ENCODE measurements at places on chromosomes 16 and 17. TPM values are rescaled to one million over a fixed set of nuclear protein-coding genes. Genes with fewer than 3 reads are reported as not detected.

GRCh38 chr17:32801641-32802040, 75.3 kb downstream of the MYO1D start:
- DNase-seq = no peak

GRCh38 chr16:72927199-72928089, 120.5 kb downstream of the ZFHX3 start:
- DNase-seq = peak; percentile 62

DNA sequence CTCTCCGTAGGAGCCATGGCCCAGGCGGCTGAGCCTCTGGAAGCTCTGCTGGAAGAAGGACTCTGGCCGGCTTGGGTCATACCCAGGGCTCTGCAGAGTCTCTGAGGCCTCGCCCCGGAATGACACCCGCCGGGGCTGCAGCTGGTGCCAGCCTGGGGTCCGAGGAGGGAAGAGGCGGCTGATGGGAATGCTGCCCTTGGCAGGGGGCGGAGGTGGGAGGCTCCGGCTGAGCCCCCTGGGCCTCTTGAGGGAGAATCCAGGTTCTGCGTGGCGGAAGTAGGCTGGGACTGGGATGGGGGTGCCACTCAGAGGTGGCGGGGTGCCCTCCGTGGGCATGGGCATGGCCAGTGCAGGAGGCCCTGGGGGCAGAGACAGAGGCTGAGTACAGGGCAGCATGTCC, 3.6 kb downstream of the PKMYT1 start:
- no peak for DNase-seq

GRCh38 chr17:66437476-66438026, 135.1 kb downstream of the PRKCA start:
- DNase-seq = no peak

DNA sequence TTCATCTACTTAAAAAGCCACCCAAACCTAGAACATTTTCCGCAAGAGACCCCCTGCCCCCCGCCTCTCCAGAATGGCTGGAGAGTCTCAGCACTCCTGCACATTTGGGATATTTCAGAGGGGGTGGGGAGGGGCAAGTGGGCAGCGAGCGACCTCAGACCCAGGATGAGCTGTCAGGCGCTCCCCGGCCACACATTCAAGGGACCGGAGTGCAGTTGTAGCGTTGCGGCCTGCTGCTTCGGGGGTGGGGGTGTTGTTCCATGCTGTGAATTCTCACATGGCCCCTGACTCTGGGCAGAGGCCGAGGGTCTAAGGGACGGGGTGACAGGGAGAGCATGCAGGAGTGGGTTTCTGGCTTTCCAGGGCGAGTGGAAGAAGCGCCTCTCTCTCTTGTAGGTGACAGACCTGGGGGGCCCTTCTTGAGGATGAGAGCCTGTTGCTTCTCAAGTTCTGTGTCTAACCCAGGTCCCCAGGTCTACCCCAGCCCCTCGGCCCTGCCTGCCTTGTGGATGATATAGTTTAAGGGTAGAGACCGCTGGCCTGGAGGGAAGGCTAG, 231.2 kb downstream of the SEC14L1 start:
- DNase-seq = no peak

DNA sequence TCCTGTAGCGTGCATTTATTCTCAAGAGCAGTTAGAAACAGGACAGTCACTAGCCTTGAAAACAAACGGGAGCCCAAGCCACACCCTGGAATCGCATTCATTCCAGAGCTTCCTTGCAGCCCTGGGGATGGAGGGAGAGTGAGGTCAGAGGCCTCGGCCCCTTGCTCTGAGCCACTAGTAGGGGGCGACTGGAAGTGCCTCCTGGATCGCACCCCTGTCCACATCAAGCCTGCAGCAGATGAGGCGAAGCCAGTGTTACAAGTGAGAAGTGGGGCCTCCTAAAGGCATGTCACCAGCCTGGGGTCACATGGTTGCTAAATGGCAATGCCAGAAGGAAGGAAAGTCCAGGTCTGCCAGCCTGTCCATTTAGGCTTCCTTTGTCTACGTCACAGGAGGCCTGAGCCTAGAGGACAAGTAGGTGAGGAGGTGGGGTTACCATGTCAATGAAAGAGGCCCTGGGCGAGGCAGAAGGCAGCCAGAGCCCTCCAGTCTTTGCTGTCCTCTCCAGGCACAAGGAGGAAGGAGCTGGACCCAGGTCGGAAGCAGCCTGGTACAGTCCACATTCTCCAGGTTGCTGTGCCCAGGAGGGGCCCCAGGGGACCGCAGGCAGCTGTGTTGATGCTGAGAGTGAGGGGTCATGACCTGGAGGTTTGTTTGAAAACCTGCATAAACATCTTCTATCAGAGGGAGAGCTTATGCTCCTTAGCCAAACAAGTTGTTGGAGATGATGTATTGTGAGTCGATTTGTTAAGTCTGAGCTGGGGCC, 3.0 kb upstream of the RCVRN start:
- no peak for DNase-seq

GRCh38 chr17:59277031-59277430, 54.4 kb upstream of the YPEL2 start:
- DNase-seq = no peak

DNA sequence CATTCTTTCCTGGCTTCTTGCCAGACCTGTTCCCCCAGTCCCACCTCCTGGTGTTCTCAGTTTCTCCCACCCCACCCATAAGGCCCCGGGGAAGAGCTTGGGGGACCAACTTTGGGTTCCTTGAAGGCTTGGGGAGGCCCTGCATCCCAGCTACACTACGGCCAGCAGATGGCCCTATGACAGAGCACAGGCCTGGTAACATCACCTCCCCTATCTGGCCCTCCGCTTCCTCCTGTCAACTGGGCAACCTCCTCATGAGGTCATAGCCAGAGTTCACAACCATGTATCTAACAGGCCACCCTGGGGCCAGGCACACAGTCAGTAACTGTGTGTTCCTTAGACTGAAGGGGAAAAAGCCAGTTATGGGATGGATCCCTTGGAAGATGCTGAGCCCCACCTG, 31.4 kb downstream of the MYO15A start:
- peak; percentile 29 for DNase-seq

DNA sequence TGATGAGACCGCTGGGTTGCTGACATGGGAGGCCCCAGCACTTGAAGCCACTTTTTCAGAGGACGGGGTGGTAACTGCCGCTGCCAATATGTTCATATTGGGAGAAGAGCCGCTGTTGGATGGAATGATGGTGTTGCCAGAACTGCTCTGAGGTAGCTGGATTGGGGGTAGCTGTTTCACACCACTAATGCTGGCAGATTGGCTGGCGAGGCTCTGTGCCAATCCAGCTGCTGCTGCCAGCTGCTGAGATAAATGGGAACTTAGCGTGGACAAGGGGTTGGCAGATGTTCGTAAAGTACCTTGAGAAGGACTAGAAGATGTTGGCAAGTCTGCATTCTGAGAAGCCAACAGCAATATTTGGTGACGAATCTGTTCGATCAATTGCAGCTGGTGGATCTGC, 10.0 kb downstream of the SALL1 start:
- no peak for DNase-seq

GRCh38 chr17:33572615-33573014, 279.5 kb upstream of the ASIC2 start:
- no peak for DNase-seq

DNA sequence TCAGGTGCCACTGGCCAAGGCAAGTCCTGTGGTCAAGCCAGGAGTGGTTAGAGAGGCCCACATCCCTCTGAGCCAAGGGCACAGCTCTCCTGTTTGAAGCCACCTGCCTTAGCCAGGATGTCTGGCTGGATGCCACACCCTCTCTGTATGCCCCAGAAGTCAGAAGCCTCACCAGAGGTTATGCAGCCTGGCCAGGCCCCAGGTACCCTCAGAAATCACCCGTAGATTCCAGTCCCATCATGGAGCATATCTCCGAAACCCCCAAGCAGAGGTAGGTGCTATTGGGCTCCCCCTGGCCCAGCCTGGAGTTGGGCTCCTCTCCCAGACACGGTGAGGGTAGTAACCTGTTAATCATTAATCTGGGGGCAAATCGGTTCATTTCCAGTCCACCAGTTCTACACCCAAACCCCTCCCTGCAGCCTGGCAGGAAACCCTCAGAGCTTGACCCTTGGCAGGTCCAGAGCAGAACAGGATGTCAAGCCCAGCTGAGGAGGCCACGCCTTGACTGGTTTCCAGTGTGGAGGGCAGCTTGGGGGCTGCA, 60.6 kb upstream of the TMEM97 start:
- no peak for DNase-seq

DNA sequence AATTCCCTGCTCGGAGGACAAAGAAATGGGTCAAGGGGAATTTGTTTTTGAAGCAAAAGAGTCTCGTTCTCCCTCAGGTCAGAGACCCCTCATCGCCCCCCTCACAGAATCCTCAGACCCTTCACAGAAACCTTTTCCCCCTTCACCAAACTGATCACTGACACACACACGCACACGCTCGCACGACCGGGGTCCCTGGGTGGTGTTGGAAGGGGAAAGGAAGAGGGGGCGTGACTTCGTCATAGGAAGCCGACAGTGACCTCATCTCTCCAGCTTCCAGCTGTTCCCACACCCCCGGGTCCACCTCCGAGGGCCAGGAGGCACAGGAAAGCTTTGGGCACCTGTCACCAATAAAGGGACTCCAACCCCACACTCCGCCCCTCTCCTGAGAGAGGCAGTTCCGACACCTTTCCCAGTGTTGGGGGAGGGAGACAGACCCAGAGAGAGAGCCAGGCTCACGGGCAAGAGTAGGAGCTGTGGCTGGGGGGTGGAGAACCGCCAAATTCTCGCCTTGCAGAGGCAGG, 1.2 kb downstream of the ASGR1 start:
- peak; percentile 27 for DNase-seq

DNA sequence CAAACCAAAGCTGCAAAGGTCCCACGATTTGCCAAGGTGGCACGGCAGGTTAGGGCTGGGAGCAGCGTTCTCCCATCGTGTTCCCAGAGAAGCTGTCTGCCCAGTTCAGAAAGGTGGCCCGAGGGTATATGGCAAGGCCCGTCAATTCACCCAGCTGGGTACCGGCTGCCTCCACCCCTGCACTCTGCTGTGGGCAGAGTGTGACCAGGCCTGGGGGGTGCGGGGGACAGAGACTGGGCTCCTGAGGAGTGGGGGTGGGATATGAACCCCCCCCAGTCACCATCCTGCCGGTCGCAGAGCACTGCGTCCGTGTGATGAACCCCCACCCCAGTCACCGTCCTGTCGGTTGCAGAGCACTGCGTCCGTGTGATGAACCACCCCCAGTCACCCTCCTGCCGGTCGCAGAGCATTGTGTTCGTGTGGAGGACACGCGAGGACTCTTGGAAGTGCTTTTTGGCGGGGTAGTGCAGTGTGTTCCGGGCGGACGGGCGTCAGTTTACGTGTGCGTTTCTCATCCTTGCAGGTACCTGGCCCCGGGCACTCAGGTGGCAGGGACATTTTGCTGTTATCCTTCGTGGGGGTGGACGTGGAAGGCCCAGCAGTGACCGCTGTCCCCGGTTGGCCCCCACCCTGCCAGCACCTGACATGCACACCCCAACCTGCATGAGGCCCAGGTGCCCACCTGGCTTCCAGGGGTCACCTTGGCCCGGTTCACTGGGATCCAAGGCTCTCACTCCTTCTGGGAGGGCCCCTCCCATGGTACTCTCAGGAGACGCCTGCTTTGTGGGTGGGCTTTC, 2.7 kb upstream of the FASN start:
- no peak for DNase-seq

Gene MEIOC
- total RNA-seq = not detected

Gene PYY
- total RNA-seq = not detected

Gene RDM1
- 0.77 TPM for total RNA-seq

Gene TEKT3
- total RNA-seq = 0.06 TPM

Gene KRTAP4-3
- total RNA-seq = not detected

Gene CCL1
- total RNA-seq = not detected

Gene AANAT
- total RNA-seq = not detected
